Chondrocyte (in vitro differentiated cells): ENCODE measurements at places on chromosomes 5 and 9.

DNA sequence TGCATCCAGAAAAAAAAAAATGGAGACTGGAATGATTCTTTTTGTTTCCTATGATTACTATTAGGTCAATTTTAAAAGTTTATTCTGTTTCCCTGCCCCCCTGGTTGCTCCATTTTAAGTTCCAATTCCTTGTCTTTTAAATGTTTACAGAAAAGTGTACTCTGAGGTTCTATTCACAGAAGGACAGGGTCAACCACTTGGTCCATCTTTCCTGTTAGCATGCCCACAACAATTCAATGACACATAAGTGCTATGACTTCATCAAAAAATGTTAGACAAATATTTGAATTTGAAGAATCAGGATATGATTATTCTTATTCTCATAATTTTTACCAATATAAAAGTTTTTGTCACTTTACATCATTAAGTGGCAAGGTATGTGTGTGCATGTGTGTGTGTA is 123.7 kb downstream of the PDE4D start:
- no peak for DNase-seq

DNA sequence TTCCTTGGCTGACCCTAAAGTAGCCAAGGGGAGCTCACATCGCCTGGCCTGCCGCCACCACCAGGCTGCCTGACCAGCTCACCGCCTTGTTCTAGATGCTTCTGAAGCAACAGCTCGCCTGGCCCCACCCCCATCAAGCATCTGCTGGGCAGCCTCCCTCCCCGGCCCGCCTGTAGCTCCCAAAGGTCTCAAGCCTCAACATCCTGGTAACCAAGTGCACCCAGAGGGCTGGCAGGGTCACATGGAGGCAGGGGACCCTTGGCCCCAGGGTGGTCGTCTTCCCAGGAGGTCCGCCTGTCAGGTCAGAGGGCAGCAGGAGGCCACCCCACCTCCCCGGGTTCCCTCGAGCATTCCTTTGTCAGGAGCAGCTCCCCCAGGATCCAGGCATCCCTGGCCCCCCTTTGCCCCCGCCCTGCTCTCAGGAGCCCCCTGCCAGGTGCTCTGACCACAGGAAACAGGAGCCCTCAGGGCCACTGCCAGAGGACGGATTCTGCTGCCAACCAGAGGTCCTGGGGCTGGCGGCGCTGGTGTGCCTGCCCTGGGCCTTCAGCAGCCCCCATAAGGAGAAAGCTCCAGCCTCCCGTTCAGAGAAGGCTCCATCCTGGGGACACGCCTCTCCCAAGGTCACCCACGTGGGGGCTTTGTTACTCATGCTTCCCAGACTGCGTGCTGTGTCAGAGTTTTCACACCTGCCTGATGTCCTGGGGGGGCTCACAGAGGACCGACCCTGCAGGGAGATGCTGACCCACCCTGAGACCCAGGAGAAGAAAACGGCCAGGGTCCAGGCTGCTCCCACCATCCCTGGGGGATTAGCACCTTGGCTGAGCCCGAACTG is 3.5 kb upstream of the LRRC14B start:
- peak; percentile 83 for DNase-seq

GRCh38 chr9:137631345-137632229 is 12.8 kb downstream of the EHMT1 start:
- peak; percentile 10 for DNase-seq

DNA sequence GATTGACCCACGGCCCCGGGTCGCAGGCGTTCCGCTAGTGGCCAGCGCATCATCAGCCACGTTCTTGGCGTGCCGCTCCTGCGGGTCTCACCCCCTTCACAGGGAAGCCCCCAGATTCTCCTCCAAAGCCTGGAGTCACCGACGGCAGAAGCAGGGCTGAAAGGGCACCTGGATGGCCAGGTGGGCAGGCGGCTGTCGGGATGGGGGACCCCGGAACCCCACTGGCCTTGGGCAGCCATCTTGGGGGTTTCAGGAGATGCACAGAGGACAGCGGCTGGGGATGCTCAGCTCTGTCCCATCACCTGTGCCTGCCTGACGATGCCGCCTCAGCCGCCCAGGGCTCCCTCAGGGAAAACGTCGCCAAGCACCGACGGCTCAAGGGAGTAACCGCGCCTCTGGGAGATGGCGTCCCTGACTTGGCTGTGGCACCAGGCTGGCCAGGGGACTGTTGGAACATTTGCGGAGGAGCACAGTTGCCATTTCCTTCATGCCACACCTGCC is 14.1 kb upstream of the SLC9A3 start:
- DNase-seq = peak; percentile 89

DNA sequence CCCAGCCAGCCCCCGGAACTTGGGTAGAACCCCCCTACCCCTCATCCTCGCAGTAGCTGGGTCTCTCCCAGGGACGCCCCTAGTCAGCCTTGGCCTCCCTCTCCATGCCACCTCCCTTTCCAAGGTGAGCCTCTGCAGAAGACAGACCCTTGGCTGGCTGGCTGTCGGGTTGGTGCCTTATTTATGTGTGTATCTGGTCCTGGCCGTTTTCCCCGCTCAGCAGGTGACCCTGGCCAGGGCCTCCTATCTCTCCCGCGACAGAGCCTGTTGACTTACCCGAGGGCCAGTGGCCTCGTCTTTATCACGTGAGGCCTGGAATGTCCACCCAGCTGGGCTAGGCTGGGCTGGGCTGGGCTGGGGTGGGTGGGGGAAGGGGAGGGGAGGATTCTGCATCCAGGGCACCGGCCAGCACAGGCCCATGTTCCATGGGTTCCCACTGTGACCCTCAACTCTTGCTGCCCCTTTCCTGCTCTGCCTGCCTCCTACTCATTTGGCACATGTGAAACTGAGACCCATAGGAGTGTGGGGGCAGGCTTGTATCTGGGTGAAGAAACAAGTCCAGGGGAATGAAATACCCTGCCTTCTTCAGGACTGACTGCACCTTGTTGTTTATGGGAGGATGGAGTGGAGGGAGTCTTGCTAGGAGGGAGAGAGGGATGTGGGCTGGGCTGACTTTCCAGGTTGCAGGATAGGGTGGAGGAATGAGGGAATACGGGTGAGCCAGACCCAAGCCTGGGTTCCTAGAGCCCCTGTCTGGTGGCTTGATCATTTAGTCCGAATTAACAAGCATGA is 3.1 kb downstream of the CXXC5 start:
- DNase-seq = peak; percentile 93

DNA sequence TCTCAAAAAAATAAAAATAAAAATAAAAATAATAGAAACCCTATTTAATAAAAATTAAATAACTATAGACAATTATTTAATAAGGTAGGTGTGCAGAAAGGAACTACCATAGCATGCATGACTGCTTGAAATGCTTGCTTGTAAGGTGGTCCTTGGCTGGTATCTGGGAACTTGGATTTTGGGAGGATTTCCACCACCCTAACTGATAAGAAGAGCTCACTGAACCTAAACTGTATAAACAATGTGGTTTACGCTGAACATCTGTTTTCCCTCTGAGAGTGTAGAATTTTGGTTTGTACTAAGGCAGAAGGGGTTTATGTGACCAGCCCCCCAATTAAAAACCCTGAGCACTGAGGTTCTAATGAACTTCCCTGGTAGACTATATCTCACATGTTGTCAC is 31.2 kb downstream of the CPLANE1 start:
- no peak for DNase-seq

DNA sequence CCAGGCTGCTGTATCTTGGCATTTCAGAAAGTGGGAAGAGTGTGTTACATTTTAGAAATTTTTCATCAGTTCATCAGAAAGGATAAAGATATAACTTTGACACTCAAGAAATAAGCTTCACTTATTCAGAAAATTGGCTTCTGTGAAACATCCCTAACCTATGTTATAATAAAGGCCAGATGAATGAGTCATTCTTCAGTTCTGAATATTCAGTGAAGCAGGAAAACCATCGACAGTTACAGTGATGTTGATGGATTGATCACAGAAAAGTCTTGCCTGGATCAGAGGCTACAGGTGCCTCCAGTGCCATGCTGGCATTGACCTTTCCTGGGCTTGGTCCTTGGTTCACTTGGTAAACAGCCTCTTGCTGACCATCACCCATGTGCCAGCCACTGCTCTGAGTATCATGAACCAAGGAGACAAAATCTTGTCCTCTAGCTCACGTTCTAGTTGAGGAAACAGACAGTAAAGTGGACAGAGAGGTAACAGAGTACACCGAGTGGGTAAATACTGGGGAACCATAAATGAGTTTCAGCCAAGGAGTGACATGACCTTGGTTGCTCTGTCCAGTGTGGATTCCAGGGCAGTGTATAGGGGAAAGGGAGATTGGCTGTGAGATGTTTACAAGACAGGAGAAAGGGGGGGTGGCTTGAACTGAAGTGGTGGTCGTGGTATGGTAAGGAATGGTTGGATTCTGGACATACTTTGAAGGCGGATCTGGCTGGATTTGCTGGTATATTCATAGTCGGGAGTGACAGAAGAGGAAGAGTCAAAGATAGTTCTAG is 98.6 kb downstream of the AMBP start:
- no peak for DNase-seq

DNA sequence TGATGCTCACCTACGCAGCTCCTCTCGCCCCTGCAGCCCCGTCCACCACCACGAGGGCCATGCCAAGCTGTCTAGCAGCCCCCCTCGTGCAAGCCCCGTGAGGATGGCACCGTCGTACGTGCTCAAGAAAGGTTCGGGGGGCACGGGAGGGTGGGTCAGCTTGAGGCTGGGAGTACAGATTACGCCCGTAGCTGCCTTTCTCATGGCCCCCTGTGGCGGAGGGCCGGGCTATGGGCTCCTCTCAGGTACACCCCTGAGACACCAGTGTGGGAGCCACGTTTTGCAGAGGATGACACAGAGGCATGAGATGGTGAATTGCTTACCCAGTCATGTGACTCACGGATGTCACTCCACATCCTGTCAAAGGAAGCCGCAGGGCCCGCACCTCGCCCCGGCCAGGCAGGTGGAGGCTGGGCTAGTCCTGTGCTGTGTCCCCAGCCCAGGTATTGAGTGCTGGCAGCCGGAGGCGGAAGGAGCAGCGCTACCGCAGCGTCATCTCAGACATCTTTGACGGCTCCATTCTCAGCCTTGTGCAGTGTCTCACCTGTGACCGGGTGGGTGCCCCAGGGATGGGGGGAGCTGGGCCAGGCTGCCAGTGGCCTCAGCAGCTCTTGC is 33.7 kb downstream of the USP20 start:
- no peak for DNase-seq

GRCh38 chr5:158140120-158140731 is 281.3 kb upstream of the CLINT1 start:
- DNase-seq = no peak

- no peak for DNase-seq
Measured at GRCh38 chr9:72601615-72602014, 80.2 kb downstream of the TMC1 start.
